ENCODE measurements at places on chromosomes 1 and 21.
A peak's percentile ranks its signal among the peaks of the same experiment; 100 is the strongest.

DNA sequence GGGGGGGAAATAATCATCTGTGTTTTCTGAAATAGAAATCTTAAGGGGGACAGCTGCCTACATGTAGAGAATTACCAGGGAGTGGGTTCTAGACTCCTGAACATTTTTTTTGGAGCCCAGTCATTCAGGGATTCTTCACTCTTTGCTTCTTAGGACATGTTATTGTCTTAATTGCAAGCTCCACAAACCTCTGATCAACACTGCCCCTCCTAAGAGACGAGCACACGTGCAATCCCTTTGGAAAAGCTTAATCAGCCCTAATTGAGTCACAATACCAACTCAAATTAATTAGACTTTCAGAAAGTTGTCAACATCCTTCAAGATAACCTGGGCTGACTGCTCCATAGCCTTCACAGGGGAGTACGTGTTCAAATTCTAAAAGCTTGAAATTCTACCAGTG is 21.4 kb downstream of the RGS8 start:
- peak overlapping the region; percentile 17 for H3K4me3 ChIP-seq
- peaks cover 35% of the 10 kb centered on the region for H3K4me1 ChIP-seq
- no peaks in the 10 kb centered on the region for H3K36me3 ChIP-seq
- no peak for DNase-seq

GRCh38 chr1:248373761-248374160 is 1.8 kb upstream of the OR2T6 start:
- no peak overlapping the region for H3K27ac ChIP-seq
- no peak overlapping the region for H3K4me3 ChIP-seq
- peaks cover 4% of the 10 kb centered on the region for H3K36me3 ChIP-seq
- no peak for DNase-seq

- no peaks in the 10 kb centered on the region for H3K36me3 ChIP-seq
- H3K4me1 ChIP-seq = peaks cover 12% of the 10 kb centered on the region
- peak; percentile 55 for DNase-seq
- peak overlapping the region; percentile 64 for H3K27ac ChIP-seq
Observed at GRCh38 chr1:52032785-52033131, 852 bp downstream of the KTI12 start.

DNA sequence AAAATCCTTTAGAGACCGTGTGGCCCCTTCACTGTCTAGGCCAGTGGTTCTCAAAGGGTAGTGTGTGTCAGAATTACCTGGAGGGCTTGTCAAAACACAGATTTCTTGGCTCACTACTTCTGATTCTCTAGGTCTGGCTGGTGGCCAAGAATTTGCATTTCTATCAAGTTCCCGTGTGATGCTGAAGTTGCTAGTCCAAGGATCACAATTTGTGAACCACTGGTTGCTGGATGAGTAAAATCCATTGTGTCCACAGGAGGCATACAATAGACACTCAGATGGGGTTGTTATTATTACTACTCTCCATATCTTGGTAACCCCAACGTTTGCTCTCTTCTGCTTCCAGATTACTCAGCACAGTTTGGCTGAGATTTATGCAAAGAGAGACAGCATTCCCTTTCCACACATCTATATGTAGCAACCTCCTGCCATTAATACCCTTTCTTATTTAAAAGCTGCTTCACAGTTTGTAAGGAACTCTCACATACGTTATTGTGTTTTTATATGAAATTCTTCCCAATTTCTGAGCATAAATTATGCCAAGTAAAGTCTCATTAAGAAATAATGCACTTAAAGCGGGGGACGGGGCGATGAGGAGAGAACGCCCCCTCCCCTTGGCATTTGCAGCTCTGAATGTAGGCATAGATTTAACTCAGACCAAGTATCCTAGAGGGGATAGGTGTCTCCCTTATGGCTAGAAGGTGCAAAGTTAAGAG is 720 bp upstream of the TMCC2 start:
- peaks cover 17% of the 10 kb centered on the region for H3K4me1 ChIP-seq
- no peak overlapping the region for H3K27ac ChIP-seq
- DNase-seq = no peak
- peak overlapping the region; percentile 77 for H3K4me3 ChIP-seq
